ENCODE measurements at places on chromosomes 11 and 22.
A peak's percentile ranks its signal among the peaks of the same experiment; 100 is the strongest.

- DNase-seq, result peak; percentile 69
Observed at GRCh38 chr11:47616726-47617416, 22.7 kb upstream of the C1QTNF4 start.

DNA sequence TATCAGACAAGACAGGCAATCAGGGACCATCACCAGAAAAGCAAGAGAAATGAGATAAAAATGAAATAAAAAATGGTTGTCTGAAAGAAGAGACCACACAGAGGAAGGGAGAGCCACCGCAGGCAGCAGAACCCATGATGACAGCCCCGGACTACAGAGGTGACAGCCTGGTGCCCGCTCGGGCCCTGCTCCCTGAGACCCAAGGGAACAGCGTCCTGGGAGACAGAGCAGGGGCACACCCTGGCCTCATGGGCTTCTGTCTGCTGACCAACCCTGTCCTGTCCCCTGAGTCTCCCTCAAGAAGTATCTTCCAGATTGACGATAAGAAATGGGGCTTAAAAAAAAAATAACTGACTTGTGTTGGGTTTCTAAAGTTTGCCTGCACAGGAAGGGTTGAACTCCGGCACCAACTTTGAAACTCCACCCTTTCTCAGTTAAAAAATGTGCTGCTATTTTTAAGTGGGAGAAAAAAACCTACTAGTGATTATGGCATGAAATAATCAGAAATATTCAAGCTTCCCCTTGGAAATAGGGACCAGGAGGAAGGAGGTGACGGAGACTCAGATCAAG lies 70.1 kb upstream of the TTLL12 start:
- DNase-seq, result no peak

GRCh38 chr11:70547821-70548670 lies 149.7 kb downstream of the CTTN start:
- DNase-seq, result no peak

DNA sequence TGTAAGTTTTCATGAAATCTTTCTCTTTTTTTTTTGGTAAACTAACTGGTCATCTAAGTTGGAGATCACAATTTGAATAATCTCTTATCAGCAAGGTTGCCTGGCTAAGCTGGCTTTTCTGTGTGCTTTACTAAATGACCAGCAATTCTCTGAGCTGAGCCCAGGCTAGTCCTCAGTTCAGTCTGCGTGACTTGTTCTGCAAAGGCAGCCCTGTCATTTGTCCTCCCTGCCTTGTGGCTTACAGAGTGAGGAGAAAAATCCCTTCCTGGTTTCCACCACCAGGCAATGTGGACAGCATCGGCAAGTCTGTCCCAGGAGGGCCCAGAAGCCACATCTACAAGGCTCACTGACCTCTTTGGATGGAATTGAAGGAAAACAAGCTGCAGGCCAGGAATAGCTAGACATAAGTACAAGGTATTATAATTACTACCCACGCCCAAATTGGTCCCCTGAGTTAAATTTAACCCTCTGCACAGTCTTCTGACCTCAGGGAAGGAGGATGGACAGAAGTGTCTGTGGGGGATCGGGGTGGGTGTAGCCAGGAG lies 108.6 kb downstream of the SCN3B start:
- DNase-seq, result no peak

DNA sequence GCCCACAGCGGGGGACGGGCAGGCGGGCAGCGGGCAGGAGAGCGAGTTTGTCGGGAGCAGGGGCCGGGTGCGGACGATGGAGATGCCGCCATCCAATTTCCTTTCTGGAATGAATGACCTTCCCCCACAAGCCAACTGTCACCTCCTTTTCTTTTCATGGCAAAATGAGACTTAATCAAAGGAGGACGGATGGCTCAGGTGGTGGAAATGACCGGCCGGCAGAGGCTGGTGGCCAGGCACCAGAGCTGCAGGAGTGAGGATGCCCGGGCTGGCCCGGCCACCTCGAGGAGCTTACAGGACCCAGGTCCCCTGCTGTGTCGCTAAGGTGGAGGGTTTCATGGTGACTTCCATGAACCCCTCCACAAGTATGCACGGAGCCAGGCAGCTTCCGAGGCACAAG lies 11.7 kb downstream of the SHISAL1 start:
- DNase-seq, result no peak

DNA sequence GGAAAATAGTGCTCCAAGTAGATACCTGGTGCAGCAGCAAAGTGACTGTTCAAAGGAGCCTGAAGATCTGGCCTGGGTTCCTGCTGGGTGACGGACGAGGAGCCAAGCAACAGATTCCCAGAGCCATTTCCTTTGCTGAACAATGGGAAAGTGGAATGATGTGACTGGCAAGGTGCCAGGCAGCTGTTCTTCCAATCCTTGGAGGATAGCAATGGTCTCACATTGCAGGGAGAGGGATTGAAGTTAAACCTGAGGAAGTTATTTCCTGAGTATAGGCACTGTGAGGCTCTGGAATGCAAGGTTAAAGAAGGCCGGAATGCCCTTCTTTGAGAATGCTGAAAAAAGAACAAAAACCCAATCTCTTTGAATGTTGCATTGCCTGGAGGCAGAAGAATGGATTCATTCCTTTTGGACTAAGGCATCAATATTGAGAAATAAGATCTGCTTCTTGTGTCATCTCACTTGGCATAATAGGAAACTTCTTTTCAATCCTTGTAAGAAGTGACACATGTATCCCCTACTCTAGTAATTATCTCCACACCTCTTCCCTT lies 223.8 kb downstream of the BLID start:
- no peak for DNase-seq

DNA sequence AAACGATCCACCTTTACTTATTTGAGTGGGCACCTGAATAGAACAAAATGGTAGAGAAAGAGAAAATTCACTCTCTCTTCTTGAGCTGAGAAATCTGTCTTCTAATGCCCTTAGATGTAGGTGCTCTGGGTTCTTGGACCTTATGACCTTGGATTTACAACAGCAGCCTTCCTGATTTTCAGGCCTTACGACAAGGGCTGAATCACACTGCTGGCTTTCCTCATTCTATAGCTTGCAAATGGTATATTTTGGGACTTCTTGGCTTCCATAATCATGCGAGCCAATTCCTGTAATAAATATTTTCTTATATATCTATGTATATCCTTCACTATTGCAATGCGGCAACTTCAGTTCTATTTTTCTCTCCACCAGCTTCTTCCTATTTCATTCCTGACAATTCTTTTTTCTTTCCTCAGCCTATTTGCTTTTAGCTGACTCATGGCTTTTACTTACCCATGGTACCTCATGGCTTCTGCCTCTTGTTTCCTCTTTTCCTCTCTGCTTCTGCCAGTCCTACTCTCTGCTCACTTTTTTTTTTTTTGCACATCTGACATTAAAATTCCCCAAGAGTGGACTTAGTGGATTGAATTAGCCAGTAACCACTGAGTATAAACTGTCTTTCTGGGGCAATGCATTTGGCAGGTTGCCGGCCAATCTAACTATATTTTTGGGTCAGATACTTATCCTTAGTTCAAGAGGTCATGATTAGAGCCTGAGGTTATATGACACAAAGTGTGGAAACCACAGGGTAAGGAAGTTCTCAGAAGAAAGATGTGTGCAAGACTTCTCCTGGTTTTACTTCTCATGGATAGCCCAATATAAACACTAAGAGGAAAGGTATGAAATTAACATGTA lies 359.5 kb downstream of the TMEM135 start:
- peak; percentile 21 for DNase-seq

GRCh38 chr11:12069066-12069676 lies 41.2 kb upstream of the MICAL2 start:
- no peak for DNase-seq

DNA sequence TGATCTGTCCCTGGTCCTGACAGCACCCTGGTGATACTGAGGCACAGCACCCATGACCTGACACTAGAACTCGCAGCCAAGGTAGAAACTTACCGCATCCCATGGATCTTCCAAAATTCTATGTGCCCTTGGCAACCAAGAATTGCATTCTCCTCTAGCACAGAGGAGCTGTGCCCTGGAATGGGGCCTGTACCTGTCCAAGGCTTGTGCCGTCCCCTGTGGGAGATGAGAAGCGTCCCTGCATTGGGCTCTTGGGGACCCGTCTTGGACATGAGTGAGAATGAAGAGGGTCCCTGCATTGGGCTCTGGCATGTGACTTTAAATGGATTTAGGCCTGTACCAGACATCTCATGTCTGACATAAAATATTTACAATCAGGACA lies 67.1 kb downstream of the GGTLC2 start:
- DNase-seq, result no peak

DNA sequence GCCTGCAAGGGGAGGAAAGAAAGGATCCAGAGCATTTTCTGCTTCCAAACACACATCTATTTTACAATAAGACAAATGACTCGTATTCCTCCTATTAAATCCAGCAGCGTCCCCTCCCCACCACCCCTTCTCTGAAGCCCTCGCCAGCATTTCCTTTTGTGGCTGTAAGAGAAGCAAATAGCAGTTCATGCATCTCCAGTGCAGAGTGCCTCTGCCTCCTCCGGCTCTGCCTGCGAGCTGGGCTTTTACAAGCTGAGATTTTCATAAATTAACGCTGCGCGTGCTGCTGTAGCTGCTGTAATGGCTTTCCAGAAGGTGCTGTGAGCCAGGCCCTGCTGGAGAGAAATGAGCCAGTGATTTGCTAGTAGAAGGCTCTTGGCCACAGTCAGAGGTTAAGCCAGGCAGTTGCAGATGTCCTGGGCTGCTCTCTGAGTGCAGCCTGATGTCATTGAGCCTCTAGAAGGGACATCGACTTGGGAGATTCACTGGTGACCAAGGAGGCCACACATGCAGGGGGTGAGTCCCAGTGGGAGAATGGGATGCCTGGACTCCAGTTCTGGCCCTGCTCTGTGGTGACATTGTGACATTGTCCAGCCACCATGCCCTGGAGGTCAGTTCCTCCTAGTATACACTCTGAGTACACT lies 134.5 kb upstream of the NAV2 start:
- peak; percentile 61 for DNase-seq

- DNase-seq, result no peak
Observed at GRCh38 chr11:111372538-111372937, 6.5 kb downstream of the POU2AF1 start.

DNA sequence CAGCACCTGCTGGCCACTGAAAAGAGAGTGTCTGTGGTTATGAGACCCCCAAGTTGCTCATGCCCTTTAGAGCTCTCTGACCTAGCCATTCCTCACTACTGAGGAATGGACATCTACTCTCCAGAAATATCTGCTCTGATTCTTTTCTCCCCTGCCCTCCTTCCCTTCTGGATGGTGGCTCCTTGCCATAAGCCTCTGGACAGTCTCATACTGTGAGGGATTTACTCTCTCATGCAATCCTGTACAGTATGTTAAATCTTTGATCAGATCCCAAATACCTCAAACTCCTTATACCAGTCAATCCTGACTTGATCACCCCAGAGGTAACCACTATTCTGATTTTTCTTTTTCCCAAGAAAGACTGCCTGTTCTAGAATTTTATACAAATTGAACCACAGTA lies 80.7 kb downstream of the ARHGAP20 start:
- DNase-seq, result no peak

- DNase-seq, result no peak
Observed at GRCh38 chr11:94754335-94754734, 13.8 kb upstream of the AMOTL1 start.

DNA sequence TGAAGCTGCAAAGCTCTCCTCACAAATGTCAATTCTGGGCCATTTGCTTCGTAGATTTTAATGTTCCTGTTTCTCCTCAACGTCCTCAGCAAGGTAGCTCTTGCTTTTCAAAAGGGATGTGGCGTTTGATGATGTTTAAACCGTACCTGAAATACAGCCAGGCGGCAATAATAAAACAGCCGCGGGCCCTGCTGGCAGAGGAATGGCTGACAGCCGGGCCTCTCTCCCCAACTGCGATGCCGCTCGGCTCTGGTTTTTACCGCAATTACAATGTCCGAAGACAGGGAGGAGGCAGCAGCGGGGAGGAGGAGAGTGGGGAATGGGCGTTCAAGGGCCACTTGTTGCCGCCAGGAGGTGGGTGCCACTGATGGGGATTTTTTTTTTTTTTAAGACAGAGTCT lies 27.5 kb downstream of the MACROD1 start:
- no peak for DNase-seq

DNA sequence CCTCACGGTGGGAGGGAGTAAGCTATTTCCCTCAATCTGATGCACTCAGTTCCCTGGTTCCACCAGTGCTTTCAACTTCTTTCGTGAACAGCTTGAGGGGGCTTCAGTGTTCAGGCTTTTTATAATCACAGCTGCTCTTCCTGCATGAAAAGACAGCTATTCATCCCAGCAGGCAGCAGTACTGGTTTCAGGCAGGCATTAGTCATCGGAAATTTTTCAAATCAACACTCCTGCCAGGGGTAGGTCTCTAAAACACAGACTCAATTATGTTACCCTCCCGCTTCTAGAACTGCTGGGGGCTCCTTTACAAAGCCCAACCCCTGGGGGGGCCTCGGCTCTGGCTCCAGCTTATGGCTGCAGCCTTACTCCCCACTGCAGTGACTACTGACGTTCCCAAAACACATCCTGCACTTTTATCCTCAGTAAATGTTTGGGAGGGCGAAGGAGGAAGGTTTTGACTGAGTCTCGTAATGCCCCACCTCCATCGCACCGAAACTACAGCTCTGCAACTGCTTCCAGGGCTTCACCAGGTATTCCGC lies 5.8 kb downstream of the POLDIP3 start:
- no peak for DNase-seq

GRCh38 chr11:72759468-72759985 lies 7.3 kb upstream of the ARAP1 start:
- no peak for DNase-seq

DNA sequence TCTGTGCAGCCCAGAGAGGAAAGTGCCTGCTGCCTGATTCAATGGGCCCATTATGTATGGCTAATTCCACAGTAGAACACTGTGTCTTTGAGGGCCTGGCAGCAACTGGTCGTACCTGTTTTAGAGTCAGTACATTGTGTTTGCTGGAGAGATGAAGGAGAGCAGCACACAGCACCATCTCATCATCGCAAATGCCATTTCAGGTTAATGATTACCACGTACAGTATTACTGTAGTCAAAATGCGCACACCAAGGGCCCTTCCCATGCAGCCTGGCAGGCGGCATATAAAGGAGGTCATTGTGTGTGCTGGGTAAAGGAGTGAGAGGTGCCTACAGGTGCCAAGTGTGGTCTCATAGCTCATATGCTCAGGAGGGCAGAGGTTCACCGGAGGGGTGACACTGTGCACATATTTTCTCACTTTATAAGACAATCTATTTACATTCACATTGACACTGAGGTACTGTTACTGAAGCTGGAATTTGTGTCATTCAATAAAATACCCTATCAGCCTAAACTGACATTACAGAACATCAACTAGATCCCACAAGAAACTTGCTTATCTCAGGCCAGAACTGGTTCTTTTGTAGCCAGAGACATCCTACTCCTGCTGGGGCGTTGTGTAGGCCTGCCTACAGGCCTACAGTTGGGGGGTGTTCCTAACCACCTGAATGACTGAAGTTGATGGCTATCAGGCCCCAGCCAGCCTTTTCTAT lies 90.4 kb downstream of the APIP start:
- DNase-seq, result no peak

Measured in hematopoietic multipotent progenitor cell (in vitro differentiated cells).